T-helper 17 cell (primary cell): ENCODE measurements at places on chromosomes 4 and X. TPM values are rescaled to one million over a fixed set of nuclear protein-coding genes. Genes with fewer than 3 reads are reported as not detected.

GRCh38 chrX:25079020-25079419, 63.3 kb upstream of the ARX start:
- peaks cover 3% of the 10 kb centered on the region for H3K4me1 ChIP-seq
- no peak for DNase-seq
- peaks cover 3% of the 10 kb centered on the region for H3K36me3 ChIP-seq
- H3K4me3 ChIP-seq: no peak overlapping the region
- H3K27me3 ChIP-seq: no peaks in the 10 kb centered on the region
- H3K27ac ChIP-seq: no peak overlapping the region

GRCh38 chr4:113828702-113829101, 67.2 kb upstream of the CAMK2D start:
- H3K36me3 ChIP-seq: peaks cover 3% of the 10 kb centered on the region
- H3K4me3 ChIP-seq: no peak overlapping the region

- no peaks in the 10 kb centered on the region for H3K36me3 ChIP-seq
- H3K4me3 ChIP-seq: no peak overlapping the region
- no peak for DNase-seq
- no peaks in the 10 kb centered on the region for H3K4me1 ChIP-seq
- no peak overlapping the region for H3K27ac ChIP-seq
These were observed 2.4 kb downstream of the PALLD start for GRCh38 chr4:168499241-168499640.

DNA sequence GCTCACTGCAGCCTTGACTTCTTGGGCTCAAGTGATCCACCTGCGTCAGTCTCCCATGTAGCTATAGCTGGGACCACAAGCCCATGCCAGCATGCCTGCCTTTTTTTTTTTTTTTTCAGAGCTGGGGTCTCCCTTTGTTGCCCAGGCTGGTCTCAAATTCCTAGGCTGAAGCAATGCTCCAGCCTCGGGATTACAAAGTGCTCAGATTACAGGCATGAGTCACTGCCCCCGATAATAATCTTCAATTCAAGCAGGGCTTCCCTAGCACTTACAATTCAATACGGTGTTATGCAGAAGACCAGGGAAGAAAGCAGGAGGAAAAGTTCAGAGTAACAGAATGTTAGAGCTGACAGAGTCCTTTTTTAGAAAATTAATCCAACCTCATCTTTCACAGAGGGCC, 26.1 kb downstream of the OTOP1 start:
- peaks cover 3% of the 10 kb centered on the region for H3K36me3 ChIP-seq
- DNase-seq: no peak
- no peak overlapping the region for H3K4me3 ChIP-seq
- H3K4me1 ChIP-seq: no peaks in the 10 kb centered on the region
- no peak overlapping the region for H3K27ac ChIP-seq
- H3K27me3 ChIP-seq: peaks cover 57% of the 10 kb centered on the region

GRCh38 chr4:134144337-134144736, 57.3 kb downstream of the PABPC4L start:
- H3K27ac ChIP-seq: no peak overlapping the region
- no peak for DNase-seq
- no peaks in the 10 kb centered on the region for H3K4me1 ChIP-seq
- no peaks in the 10 kb centered on the region for H3K27me3 ChIP-seq
- no peaks in the 10 kb centered on the region for H3K36me3 ChIP-seq
- no peak overlapping the region for H3K4me3 ChIP-seq

- H3K27ac ChIP-seq: no peak overlapping the region
- H3K36me3 ChIP-seq: no peaks in the 10 kb centered on the region
- no peaks in the 10 kb centered on the region for H3K27me3 ChIP-seq
- no peak for DNase-seq
- peak overlapping the region; percentile 61 for H3K4me3 ChIP-seq
These were observed 23.6 kb downstream of the SH3KBP1 start for GRCh38 chrX:19863857-19864223.

GRCh38 chr4:77593101-77593500, 12.5 kb upstream of the CXCL13 start:
- H3K27ac ChIP-seq: no peak overlapping the region
- peaks cover 3% of the 10 kb centered on the region for H3K36me3 ChIP-seq
- no peak overlapping the region for H3K4me3 ChIP-seq
- H3K27me3 ChIP-seq: peaks cover 60% of the 10 kb centered on the region

- H3K36me3 ChIP-seq: no peaks in the 10 kb centered on the region
- H3K27me3 ChIP-seq: no peaks in the 10 kb centered on the region
- DNase-seq: no peak
- H3K27ac ChIP-seq: no peak overlapping the region
These were observed 357.5 kb downstream of the PPP1R2C start for GRCh38 chrX:42420426-42420825.

DNA sequence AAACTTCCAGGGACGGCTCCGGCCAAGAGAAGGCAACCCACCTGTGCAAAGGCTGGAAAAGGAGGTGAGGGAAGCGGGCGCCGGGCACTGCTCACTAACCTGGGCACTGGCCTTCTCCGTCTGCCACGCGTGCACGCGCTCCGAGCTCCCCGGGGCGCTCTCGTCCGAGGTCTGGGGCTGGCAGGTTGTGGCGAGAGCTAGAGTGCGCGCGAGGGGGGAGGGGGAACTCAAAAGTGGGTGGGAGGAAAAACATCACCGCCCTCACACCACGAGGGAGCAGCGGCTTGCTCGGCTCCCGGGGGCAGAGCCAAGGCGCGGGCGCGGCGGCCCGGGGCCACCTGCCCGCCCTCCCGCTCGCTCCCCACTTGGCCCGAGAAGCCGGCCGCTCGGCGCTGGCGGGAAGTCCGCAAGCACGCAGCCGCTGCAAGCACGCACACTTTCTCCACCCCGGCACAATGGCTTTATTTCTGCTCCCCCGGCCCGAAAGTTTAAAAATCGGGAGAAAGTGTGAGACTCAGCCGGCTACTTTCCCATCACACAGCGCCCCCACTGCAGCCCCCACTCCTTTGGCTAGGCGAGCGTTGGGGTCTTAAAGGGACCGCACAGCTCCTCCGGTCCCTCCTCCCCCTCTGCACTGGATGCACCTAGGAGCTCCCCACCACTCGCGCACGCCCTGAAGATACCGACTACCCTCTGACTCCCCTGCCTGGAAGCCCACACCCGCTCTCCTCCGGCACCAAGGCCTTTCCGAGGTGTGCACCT, at the start of gene CHRDL1:
Gene CHRDL1, minus strand, starts transcription at position 173 of the 762 bp plus-strand sequence. CDS start 3,636 bp downstream, outside the sequence.
- no peaks in the 10 kb centered on the region for H3K4me1 ChIP-seq
- H3K27me3 ChIP-seq: peaks cover 11% of the 10 kb centered on the region

- H3K4me3 ChIP-seq: no peak overlapping the region
- H3K4me1 ChIP-seq: peaks cover 3% of the 10 kb centered on the region
- H3K27ac ChIP-seq: no peak overlapping the region
- H3K36me3 ChIP-seq: no peaks in the 10 kb centered on the region
These were observed 327.2 kb upstream of the DIPK2B start for GRCh38 chrX:45527834-45528233.

- H3K4me3 ChIP-seq: no peak overlapping the region
- H3K4me1 ChIP-seq: no peaks in the 10 kb centered on the region
- H3K27ac ChIP-seq: no peak overlapping the region
- no peak for DNase-seq
These were observed 16.8 kb downstream of the PF4 start for GRCh38 chr4:73964862-73965611.

DNA sequence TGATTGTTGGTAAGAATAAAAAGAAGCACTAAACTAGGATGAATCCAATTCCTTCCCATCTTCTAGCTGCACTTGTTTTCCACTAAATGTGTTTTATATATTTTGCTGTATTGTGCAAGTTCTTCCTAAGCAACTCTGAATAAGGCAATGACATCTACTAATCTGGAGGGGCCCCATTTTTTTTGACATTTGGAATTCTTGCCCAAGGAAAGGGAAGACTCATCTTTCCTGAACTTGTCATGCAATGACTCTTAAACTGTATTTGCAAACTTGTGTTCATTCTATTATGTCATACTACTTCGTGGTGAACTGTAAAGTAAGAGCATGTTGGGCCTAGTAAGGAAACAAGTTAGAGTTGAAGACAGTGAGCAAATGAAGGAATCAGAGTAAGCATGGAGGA, 45.9 kb downstream of the FREM3 start:
- peaks cover 2% of the 10 kb centered on the region for H3K4me1 ChIP-seq
- no peak for DNase-seq
- no peak overlapping the region for H3K4me3 ChIP-seq
- H3K27ac ChIP-seq: no peak overlapping the region

DNA sequence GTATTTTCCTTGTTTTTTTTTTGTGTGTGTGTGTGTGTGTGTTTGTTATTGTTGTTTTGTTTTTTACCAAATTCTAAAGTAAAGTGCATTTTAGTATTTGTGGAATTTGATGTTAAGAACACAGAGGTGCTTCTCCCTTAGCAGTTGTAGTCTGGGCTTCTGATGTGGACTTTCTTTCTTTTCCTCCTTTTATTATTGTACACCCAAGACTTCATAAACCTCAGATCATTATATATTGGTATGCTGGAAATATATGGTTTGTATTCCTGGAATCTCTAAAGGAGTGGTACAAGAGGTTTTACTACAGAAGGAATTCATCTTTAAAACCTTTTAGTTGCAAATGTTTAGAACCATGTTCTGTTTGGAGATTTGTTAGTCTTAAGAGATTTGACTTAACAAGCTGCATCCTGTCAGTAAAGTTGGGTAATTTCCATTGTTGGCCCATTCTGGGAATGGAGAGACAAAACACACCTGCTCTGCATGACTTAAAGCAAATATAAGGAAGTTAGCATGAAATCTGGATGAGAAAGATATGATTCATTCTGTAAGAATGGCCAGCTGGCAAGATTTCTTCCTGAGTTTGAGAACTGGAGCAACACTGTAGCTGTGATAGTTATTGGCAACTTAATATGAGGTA, 64.0 kb downstream of the SMAD1 start:
- H3K27ac ChIP-seq: no peak overlapping the region
- peaks cover 7% of the 10 kb centered on the region for H3K4me1 ChIP-seq
- peaks cover 2% of the 10 kb centered on the region for H3K36me3 ChIP-seq

GRCh38 chr4:147821555-147821954, 89.7 kb downstream of the ARHGAP10 start:
- DNase-seq: no peak
- H3K4me1 ChIP-seq: peaks cover 15% of the 10 kb centered on the region
- no peak overlapping the region for H3K27ac ChIP-seq
- H3K4me3 ChIP-seq: no peak overlapping the region
- H3K27me3 ChIP-seq: no peaks in the 10 kb centered on the region
- H3K36me3 ChIP-seq: peaks cover 2% of the 10 kb centered on the region

DNA sequence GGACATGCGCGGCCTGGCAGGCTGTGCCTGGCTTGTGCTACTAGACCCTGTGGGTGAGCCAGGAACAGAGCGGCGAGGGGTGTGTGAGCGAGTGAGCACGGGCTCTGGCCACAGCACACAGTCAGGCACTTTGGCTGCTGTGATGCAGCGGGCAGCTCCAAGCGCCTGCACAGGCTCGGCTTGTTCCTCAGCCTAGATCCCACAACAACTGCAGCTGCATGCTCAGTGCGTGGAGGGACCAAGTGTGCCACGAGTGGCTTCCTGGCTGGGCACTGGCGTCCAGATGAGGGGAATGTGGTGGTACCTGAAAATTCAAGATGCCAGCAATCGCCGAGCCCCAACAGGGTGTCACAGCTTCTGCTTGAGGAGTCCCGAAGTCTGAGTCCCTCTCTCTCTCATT, 1056.6 kb downstream of the RAPGEF2 start:
- no peak for DNase-seq
- no peaks in the 10 kb centered on the region for H3K27me3 ChIP-seq
- H3K4me3 ChIP-seq: no peak overlapping the region
- H3K27ac ChIP-seq: no peak overlapping the region

DNA sequence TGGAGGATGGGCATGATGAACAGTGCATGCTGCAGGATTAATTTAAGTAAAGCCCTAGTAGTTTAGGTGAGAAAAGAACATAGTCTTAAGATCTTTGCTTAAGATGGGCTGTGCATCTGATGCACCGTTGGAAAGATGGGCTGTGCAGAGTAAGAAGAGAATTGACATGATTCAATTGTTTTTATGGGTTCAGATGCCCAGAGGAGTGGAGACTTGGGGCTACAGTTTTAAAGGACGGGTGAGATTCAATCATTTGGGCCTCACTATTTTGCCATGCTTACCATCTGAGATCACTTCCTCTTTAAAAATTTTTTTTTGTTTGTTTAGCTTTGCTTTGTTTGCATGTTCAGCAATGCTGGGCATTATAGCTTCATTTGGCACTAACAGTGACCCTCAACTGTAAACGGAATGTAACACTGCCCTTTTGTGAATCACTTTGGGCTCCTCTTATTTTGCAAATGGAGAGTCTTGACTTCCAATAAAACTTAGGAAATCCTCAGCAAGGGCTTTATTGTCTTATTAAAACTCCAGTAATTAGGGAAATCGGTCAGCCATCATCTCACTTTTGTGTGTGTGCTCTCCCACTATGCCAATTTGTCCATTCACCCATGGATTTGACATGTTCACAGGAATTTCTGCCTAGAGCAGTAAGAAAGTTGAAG, 216.1 kb upstream of the TLL1 start:
- H3K4me3 ChIP-seq: no peak overlapping the region
- H3K27me3 ChIP-seq: no peaks in the 10 kb centered on the region
- no peaks in the 10 kb centered on the region for H3K4me1 ChIP-seq
- H3K27ac ChIP-seq: no peak overlapping the region
- no peak for DNase-seq

- H3K4me1 ChIP-seq: peaks cover 28% of the 10 kb centered on the region
- H3K27ac ChIP-seq: peak overlapping the region; percentile 72
- H3K36me3 ChIP-seq: peaks cover 5% of the 10 kb centered on the region
These were observed 46.9 kb upstream of the MSANTD1 start for GRCh38 chr4:3201718-3202702.

DNA sequence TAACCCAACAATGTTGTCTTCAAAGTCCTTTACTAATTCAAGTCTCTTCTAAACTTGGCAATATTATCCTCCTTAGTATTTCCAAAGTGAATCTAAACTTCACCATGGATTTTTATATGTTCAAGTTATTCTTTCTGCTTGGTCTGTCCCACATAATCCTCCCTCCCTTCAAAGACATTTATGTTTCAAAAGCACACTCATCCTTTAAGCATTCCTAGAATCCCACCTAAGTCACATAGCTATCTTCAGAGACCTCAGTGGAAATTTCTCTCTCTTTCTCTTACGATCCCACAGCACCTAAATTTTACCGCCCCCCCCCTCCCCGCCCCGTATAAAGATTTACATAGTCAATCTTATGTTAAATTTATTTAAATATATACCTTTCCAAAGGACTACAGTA, 314.9 kb upstream of the GRIA3 start:
- no peaks in the 10 kb centered on the region for H3K36me3 ChIP-seq
- no peaks in the 10 kb centered on the region for H3K27me3 ChIP-seq
- H3K27ac ChIP-seq: no peak overlapping the region
- DNase-seq: no peak

- no peaks in the 10 kb centered on the region for H3K4me1 ChIP-seq
- DNase-seq: no peak
- no peak overlapping the region for H3K27ac ChIP-seq
- no peak overlapping the region for H3K4me3 ChIP-seq
These were observed 13.6 kb downstream of the C4orf36 start for GRCh38 chr4:86878640-86879039.

DNA sequence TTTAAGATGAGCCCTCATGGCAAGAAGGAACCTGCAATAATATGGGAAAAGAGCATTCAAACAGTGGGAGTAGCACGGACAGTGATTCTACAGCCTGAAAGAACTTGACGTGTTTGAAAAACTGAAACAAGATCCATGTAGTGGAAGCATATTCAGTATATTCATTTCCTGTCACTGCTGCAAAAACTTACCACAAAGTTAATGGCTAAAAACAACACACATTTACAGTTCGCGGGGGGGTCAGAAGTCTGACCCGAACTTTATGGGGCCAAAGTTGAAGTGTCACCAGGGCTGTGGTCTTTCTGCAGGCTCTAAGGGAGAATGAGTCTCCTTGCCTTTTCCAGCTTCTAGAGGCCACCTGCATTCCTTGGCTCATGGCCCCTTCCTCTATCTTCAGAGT, 52.6 kb upstream of the ARX start:
- H3K27ac ChIP-seq: peak overlapping the region; percentile 77
- H3K4me1 ChIP-seq: peaks cover 3% of the 10 kb centered on the region
- H3K27me3 ChIP-seq: no peaks in the 10 kb centered on the region
- DNase-seq: no peak

NKX3-2 gene
- not detected for total RNA-seq

FAM9B gene
- not detected for total RNA-seq

POLN gene
- total RNA-seq: 3.9 TPM

BDH2 gene
- total RNA-seq: 11.2 TPM

FHL1 gene
- 61.3 TPM for total RNA-seq
